ENCODE measurements at places on chromosomes 12 and 14. TPM values are rescaled to one million over a fixed set of nuclear protein-coding genes. Genes with fewer than 3 reads are reported as not detected.

GRCh38 chr12:53577941-53578352, 48.2 kb downstream of the ATF7 start:
- DNase-seq = no peak

- DNase-seq = no peak
Observed at GRCh38 chr12:9133216-9133916, 17.6 kb upstream of the A2M start.

DNA sequence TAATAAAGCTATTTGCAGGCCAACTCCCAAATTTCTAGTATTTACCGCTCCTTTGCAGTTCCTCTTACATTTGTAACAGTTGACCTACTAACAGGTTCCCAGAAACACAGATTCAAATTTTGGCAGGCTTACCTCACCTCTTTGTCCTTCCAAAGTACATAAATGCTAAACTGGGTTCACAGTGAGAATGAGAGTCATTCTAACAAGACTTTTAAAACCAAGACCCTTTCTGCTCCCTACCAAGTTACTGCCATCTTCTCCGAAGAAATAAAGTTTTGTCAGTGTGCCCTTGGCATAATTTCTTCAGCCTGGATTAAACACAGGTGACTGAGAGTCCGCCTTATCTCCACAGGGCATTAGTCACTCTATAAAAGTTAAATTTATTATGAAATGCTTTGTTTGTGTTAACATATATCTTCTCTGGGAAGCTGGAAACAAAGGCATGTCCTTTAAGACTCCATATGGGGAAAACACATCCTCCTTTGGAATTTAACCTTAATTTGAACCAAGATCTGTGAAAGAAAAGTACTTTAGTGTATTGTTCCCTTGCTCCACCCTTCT, 28.2 kb downstream of the FOXA1 start:
- DNase-seq = no peak

- DNase-seq = no peak
Observed at GRCh38 chr12:12480074-12480473, 82.6 kb downstream of the DUSP16 start.

DNA sequence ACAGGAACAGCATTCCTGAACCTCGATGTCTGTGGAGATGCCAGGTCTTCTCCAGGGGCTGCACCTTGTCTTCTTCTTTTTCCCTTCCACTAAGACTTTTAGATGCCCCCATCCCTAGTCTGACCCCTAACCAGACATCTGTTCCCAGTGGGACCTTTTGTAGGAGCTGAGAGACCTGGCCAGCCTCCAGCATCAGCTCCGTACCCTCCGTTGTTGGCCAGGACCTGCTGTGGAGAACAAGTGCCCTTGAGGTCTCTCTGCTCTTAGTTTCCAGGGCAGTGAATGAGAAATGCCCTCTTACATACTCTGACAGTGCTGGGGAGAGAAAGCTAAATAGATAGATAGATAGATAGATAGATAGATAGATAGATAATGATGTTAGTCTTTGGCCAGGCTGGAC, 16.8 kb upstream of the SDR39U1 start:
- DNase-seq = no peak

DNA sequence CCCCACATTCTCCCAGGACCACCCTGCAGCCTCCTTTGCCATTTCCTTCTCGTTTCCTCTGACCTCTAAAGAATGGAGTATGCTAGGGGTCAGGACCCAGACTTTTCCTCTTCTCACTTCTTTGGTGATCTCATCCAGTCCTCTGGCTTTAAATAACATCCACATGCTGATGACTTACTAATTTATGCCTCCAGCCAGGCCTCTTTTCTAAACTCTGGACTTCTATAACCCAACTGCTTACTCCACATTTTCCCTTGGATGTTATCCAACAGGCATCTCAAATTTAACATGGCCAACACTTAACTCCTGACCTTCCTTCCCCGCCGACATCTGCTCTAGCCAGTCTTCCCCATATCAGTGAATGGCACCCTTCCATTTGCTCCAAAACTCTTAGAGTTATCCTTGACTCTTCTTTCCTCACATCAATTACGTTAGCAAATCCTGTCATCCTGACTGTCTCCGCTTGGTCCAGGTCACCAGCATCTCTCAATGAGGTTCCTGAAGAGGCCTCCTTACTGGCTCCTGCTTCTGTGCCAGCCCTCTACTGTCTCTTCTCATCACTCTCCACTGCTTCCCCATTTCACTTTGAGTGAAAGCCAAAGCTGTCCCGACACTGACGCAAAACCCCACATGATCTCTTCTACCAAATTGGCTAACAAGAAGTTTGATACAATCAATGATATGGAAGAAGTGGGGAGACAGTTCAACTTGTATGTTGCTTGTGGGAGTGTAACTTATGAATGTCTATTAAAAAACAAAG, 42.7 kb downstream of the TMBIM6 start:
- no peak for DNase-seq

- DNase-seq = no peak
Observed at GRCh38 chr14:22981090-22981875, 1.1 kb downstream of the AJUBA start.

- no peak for DNase-seq
Observed at GRCh38 chr12:96466939-96467751, 22.2 kb upstream of the CFAP54 start.

DNA sequence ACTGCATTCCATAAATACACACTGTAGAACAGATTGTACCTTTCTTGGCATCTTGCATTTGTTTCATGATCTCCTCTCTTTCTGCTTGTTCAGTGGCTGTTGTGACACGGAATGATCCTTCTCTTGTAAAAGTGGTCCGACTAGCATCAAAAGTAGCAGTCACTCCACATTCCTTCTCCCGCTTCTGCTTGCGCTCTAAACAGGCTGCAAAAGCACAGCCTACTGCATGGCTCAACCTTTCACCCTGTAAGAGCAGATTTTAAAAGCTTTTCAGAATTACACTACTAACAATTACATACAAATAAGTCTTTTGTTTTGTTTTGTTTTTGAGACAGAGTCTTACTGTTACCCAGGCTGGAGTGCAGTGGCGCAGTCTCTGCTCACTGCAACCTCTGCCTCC, 49.8 kb downstream of the PAPLN start:
- DNase-seq = no peak

DNA sequence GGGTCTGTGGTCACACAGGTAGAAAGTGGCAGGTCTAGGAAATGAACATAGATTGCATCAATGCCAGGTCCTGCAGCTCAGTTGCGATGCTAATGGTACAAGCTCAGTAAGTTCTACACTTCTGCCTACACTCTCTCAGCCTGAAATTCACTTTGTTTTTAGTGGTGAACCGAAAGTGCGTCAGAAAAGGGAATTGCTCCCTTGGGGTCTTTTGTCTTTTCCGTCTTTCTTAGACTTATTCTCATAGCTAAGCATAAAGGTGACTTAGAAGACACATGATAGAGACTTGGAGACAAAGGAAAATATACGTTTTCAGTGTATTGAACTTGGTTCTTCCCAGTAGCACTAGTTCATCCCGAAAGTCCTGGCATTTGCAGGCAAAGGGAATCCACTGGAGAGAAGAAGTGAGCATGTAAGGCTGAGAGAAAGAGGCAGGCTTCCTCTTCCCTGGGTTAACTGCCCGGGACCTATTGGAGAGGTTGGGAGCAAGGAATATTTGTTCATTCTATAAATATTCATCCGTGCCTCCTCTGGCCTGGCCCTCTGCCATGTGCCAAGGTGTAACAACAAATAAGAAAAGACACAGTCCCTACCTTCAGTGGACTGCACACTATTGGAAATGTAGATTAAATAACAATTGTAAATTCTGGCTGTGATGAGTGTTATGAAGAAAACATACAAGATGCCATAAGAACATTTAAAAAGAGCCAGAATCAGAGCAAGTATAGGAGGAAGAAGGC, 785.8 kb downstream of the MED13L start:
- DNase-seq = no peak

GRCh38 chr12:53974084-53975063, at the start of gene HOTAIR:
Gene HOTAIR, minus strand, starts transcription at chr12:53974954.
- no peak for DNase-seq

GRCh38 chr14:24162093-24162492, 1.0 kb downstream of the IRF9 start:
- DNase-seq = no peak

DNA sequence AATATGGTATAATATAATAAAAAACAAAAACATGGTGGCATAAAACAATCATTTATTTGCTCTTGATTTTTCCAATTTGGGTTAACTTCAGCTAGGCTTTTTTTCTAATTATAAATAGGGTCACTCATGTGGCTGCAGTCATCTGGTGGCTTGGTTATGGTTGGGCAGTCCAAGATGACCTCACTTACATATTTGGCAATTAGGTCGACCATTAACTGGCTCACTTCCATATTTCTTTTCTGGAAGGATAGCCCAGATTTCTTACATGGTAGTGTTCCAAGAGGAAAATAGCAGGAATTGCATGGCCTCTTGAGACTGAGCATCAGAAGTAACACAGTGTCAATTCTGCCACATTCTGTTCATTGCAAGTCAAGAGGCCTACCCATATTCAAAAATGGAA, 153.4 kb downstream of the FUT8 start:
- no peak for DNase-seq

DNA sequence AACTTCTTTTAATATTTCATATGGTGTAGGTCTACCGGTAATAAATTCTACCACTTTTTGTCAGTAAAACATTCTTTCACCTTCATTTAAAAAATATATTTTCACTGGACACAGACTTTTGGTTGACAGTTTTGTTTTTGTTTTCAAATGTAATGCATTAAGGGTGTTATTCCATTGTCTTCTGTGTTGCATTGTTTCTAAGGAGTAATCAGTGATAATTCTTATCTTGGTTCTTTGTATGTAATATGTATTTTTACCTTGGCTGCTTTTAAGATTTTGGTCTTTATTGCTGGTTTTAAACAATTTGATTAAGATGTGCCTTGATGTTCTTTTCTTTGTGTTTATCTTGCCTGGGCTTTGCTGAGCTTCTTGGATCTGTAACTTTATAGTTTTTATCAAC, 4.1 kb downstream of the MAP1LC3B2 start:
- DNase-seq = no peak

DNA sequence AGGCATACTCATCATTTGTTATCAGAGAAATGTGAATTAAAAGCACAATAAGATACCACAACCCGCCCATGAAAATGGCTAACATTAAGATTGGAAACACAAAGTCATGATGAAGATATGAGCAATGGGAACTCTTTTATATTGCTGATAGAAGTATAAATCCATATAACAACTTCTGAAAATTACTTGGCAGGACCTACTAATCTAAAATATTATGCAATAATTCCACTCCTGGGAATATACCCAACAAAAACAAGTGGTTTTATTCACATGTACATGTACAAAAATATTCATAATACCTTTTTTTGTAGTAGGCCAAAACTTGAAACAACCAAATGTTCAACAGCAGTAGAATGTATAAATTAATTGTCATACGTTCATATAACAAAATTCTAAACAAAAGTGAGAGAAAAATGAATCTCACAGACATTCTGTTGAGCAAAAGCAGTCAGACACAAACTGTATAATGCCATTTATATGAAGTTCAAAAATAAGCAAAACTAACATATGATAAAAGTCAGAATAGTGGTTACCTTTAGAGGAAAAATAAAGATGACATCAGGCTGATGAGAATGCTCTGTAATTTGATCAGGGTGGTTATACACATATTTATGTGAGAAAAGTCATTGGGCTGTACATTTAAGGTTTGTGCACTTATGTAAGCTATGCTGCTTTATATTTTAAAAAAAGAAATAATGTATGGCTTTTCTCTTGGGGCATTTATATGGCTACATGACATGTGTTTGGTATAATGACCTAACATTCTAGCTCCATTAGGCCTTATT, 309.2 kb upstream of the KITLG start:
- DNase-seq = no peak

- no peak for DNase-seq
Observed at GRCh38 chr14:56562883-56563282, 16.7 kb upstream of the TMEM260 start.

GRCh38 chr12:11797317-11797913, 147.9 kb downstream of the ETV6 start:
- DNase-seq = no peak

- no peak for DNase-seq
Observed at GRCh38 chr12:124477107-124477915, 90.1 kb downstream of the NCOR2 start.

GRCh38 chr14:26856876-26857518, 259.2 kb upstream of the NOVA1 start:
- DNase-seq = no peak

GRCh38 chr14:96614481-96614881, 112.3 kb downstream of the PAPOLA start:
- DNase-seq = no peak

DNA sequence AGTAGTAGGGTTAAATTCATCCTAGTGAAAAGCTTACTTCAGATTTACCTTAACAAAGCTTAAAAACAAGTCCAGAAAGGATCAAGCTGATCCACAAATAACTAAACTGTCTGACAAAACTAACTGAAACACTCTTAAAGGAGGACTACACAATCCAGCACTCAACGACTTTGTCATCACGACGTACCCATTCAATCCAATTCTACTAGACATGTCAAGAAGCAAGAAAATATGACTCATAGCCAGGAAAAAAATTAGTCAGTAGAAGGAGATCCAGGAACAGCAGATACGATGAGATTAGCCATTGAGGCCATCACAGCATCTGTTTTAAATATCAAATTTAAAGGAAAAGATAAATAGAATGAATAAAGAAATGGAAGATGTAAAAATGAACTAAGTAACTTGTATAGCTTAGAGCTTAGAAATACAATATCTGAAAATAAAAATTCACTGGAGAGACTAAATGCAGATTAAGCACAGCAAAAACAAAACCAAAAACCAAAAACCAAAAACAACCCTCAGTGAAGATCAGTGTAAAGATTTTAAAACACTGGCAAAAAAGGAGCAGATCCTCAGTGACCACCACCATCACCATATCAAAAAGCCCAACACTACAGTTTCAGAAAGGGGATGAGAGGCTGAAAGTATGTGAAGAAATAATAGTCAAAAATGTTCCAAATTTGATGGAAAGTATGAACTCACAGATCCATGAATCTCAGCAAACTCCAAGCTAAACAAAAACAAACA, 95.0 kb upstream of the CCND2 start:
- no peak for DNase-seq

DNA sequence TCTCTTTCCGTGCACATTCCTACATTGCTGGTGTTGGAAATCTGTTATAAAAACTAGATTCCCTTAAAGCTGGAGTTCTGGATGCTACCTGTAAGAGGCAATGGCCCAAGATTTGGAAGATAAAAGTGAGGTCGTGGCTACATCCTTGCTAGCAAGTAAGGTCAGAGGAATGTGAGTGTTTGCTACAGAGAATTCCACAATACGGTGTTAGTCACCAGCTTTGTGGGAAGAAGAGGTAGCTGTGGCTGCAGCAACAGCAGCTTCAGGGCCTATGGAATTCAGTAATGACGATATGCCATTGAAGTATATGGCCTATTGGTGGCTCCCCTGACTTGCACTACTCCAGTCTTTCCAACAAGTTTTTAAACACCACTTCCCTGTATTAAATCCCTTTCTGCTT, 227.7 kb upstream of the TMEM260 start:
- DNase-seq = no peak

GRCh38 chr12:122350141-122350848, 72.2 kb downstream of the CLIP1 start:
- DNase-seq = no peak

GRCh38 chr14:23562822-23563472, 4.6 kb downstream of the AP1G2 start:
- DNase-seq = peak; percentile 37

The ARMH4 gene
- polyA plus RNA-seq = 0.07 TPM

The OR6C4 gene
- polyA plus RNA-seq = not detected

The TCTN2 gene
- 2.2 TPM for polyA plus RNA-seq

The PTPRR gene
- polyA plus RNA-seq = 10.3 TPM

The PKP2 gene
- polyA plus RNA-seq = 2.2 TPM

The GARIN6 gene
- polyA plus RNA-seq = not detected

The PLEKHG7 gene
- polyA plus RNA-seq = not detected

The ACSM4 gene
- polyA plus RNA-seq = not detected

The TRHDE gene
- 0.03 TPM for polyA plus RNA-seq

The MIP gene
- polyA plus RNA-seq = not detected

Measured in K562 (cell line).